Retinal pigment epithelial cell (primary cell): ENCODE measurements at places on chromosomes 7 and 10.

DNA sequence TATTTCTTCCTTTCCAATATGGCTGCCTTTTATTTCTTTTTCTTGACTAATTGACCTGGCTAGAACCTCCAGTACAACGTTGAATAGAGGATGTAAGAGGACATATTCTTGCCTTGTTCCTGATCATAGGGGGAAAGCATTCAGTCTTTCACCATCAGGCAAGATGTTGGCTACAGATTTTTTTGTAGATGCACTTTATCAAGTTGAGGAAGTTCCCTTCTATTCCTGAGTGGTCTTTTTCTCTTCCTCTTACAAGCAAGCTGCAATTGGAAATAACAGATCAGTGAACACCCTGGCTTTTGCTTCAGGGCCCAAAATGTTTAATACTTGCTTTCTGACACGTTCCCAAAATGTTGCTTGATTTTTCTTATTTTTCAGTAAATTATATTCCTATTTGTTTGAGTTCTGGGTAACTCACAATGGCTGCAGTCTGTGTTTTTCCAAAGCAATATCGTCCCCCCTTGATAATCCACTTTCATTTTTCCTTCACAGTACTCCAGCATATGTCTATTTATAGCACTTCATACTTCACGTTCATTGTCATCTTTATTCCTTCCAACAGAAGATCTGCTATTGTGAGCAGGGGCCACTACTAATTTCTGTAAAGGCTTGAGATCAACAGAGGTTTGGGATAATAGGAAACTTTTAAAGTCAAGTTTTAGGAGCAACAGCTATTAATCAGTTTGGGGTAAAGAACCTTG is 11.7 kb downstream of the CPEB3 start:
- DNase-seq = no peak

GRCh38 chr10:96850825-96851224 is 18.7 kb downstream of the LCOR start:
- no peak for DNase-seq

DNA sequence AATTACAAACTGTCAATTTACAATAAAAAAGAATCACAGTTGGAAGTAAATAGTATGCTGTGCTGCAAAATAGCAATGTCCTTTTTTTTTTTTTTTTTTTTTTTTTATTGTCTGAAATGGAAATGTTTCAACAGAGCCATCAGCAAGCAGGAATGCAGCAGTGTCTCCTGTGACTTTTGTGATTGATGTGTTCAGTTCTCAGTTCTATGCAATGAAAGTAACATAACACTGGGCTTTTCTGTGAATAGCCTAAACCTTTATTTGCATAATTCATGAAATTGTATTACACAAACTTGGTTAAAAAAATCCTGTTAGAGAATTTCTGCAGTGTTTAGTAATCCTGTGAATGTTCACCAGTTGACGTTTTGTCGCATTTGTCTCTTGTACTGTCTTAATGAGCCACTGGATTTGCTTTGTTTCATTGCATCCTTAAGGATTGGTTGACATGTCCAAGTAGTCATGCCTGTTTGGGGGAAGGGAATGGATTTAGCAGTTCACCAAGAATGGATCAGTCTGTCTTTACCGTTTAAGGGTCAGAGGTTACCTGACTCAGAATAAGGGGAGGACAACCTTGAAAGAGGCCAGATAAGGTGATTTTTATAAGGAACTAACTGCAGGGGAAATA is 192.7 kb downstream of the MLLT10 start:
- DNase-seq = no peak

DNA sequence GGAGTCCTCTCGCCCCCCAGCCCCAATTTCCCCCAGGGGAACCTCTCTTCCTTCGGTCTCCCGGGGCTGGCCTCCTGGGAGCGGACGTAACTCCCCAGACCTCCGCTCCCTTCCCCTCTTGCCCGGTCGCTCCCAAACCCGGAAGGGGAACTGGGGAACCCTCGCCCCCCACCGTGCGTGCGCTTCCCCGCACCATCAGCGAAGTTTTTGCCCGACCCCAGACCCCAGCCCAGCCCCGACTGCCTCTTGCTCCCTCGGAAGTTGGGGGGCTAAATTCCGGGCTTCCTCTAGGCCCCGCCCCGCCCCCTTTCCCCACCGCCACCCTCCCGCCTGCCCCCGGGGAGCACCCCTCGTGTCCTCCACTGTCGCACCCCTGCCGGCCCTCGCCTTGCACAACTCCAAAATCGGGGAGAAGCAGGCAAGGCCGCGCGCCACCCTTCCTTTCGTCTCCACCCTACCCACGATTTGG is 436 bp downstream of the GNB2 start:
- no peak for DNase-seq

GRCh38 chr7:148579366-148579765 is 11.2 kb upstream of the C7orf33 start:
- DNase-seq = no peak

DNA sequence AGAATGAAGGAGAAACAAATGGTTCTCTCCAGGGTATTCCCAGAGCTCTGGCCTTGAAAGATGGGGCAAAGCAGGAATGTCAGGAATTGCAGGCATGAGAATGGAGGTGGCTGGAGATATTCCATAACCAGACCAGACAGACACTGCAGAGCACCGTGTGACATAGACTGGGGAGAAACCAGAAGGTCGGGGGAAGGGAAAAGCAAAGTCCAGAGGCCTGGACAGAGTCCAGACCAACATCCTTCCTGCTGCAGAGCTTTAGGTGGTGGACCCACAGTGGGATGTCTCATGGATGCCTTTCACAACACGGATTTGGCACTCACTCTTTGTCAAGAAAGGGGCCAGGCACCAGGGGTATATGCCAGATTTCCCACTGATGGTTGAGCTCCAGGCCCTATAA is 177.2 kb upstream of the INHBA start:
- no peak for DNase-seq

GRCh38 chr7:75856536-75856935 is 22.3 kb upstream of the RHBDD2 start:
- DNase-seq = no peak

- no peak for DNase-seq
These were observed 29.2 kb downstream of the CYP2W1 start for GRCh38 chr7:1012004-1012715.

- DNase-seq = no peak
These were observed 4.4 kb upstream of the BET1 start for GRCh38 chr7:94008537-94008936.

- DNase-seq = no peak
These were observed 111.4 kb upstream of the PPIF start for GRCh38 chr10:79235765-79236432.

DNA sequence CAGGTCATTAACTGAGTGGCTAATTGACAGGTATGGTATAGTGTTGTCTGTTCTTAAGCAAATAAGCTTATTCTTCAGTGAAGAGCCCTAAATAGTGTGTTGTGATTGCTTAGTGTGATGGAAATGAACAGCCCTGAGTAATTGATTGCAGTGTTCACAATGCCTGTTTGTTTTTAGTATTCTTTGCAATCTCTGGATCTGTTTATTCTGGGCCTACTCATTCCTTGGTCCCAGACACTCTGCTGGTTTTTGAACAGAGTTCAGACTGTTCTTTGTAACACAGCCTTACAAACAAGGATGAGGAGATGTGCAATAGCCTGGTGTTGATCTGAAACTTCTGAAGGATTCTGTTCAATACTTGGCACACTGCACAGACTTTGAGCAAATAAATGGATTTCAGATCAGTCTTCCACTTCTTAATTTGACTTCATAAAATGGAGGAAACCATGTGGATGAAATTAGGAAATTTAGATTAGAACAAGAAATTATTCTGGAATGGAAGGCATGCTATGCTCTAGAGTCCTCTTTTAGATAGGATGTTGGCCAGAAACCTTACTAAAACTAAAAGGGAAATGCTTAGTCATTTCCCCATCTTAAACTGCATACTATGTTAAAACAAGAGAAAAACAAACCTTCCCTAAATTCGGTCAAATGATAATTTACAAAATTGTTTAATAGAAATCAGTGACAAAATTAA is 444.2 kb upstream of the SEMA3D start:
- DNase-seq = no peak

DNA sequence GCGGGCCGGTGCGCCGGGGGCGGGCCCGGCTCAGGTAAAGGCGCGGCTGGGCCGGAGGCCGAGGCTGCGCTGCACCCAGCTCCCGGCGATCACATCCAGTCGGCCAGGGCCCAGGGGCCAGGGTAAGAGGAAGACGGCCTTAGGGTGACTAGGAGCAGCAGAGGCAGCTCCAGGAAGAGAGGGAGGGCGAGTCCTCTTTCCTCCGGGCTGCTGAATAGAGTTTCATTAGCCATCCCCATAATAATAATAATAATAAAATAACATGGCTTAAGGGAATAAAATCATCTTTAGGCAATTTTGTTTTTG is 44.8 kb upstream of the CDK1 start:
- no peak for DNase-seq

- no peak for DNase-seq
These were observed 93.8 kb downstream of the MAP3K8 start for GRCh38 chr10:30527623-30528428.

- DNase-seq = no peak
These were observed 186.4 kb downstream of the CACNA2D1 start for GRCh38 chr7:82257118-82257695.

- no peak for DNase-seq
These were observed 146.5 kb downstream of the SFMBT2 start for GRCh38 chr10:7264313-7264756.

GRCh38 chr10:98055841-98056516 is 25.6 kb upstream of the CRTAC1 start:
- no peak for DNase-seq

DNA sequence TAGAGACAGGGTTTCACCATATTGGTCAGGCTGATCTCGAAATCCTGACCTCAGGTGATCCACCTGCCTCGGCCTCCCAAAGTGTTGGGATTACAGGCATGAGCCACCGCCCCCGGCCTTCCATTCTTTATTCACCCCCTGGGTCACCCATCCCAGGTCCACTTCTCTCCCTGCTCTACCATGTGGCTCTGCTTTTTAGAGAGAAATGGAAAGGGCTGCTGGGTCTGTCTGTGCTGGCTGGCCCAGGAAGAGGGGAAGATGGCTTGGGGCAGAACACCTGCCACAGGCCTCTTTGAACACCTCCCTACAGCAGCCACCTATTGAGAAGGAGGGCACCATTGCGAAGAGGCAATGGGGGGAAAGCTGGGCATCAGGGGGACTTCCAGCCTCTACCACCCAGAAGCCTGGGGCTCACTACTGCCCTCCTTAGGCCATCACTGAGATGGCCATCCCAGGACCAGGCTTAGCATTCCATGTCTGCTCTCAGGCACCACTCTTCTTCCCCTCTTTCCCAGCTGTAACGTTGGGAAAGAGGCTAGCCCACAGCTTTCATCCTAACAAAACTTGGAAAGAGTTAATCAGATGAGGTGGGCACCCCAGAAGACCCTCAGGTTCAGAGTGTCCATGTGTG is 256.3 kb downstream of the GRID1 start:
- DNase-seq = no peak

GRCh38 chr10:85647741-85648140 is 718.9 kb downstream of the GRID1 start:
- DNase-seq = no peak

DNA sequence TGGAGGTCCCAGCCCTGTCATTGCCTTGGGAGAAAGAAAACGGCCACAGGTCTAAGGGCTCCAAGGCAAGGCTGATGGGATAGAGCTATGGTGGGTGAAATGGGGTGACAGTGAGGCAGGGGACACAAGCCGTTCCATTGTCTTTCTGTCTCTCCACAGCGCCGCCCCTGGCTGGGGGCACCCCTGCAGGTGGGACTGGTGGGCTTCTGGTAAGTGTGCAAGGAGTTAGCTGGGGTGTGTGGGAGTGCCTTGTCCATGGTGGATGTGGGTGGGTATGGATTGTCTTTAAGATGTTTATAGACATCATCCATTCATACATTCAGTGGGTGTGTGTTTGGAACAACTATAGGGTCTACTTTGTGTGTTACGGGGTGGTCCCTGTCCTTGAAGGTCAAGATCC is 7.5 kb downstream of the SFXN3 start:
- DNase-seq = no peak

DNA sequence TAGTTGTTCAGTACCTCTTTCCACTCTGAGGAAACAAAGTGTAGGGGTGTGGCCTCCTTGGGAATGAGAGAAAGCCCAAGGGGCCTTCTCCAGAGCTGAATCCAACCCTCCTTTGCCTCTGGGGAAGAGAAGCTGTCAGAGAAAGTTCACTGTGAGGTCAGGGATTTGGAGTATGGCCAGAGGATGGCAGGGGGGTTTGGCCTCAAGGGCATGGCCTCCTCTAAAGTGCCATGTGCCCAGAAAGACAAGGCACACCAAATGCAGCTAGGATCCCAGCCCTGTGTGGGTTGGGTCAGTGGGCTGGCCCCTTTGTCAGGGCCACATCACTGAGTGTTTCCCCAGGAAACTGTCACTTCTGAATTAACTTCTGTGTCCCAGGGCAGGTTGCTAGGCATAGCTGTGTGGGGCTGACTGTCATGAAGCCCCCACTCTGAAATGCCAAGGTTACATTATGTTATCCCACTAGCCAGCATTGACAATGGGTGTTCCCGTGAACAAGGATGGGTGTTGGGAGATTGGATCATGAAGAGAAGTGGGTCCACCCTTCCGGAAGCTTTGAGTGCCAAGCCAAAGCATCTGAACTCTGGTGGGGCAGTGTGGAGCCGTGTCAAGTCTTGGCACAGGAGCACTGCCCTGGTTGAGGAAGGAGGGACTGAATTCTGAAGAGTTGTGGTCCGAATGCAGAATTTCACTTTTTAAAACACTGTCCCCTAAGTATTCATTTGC is 123.3 kb downstream of the ZMIZ1 start:
- DNase-seq = no peak

DNA sequence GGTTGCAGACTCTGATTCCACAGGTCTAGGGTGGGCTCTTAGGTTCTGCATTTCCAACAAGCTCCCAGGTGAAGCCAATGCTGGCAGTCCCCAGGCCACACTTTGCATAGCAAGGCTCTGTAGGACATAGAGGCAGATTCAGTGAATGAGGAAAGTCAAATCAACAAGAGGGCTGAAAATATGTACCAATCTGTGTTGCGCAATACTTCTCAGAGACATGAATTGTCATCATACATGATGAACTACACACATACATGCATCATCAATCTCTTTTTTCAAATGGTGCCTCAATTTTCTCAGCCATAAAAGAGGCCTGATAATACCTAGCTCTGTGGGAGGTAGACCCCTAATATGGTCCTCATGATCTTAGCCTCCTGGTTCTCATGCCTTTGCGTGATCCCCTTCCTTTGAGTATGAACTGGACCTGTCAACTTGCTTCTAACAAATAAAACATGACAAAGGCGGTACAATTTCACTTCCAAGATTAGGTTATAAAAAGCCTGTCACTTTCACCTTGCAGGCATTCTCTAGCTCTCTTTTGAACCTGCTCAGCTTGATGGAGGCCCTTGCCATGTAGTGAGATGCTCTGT is 49.0 kb downstream of the PIK3CG start:
- no peak for DNase-seq
